Right renal cortex interstitium (tissue), 3 donors: ENCODE measurements at places on chromosomes 12 and 14. TPM values are rescaled to one million over a fixed set of nuclear protein-coding genes. Genes with fewer than 3 reads are reported as not detected.

- peak; percentile 25 for DNase-seq
These were observed 131.8 kb upstream of the MAP1LC3B2 start for GRCh38 chr12:116427200-116427930.

DNA sequence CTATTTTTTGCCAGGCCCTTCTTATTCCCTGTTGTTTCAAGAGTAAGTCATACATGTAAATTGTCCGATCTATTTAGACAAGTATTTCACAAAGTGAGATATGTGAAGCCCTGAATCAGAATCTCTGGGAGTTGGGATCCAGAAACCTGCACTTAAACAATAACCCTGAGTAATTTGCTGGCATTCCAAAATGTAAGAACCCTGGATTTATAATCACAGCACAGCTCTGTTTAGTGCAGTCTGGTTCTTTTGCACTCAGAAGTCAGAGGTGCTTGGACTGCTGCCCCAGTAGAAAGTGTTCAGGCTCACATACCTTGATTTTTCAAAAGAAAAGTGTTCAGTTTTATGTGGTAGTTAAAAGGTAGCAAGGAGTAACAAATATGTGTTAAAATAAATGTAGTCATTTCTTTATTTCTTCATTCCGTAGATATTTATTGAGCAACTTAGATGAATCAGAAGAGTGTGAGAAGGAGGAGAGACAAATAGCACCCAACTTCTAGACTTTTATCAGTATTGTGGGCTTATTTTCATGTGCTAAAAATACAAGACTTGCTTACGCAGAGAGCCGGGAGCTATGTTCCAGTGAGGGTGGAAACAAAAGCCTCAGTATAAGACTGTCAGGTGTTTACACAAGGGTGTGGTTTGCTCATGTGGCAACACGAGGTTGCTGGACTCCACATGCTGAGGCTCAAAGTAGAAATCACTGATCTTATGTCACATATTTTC is 70.1 kb downstream of the SYNE2 start:
- DNase-seq, result no peak

GRCh38 chr12:31002361-31002725 is 71.3 kb upstream of the DDX11 start:
- DNase-seq, result no peak

- no peak for DNase-seq
These were observed 29.3 kb downstream of the DHRS2 start for GRCh38 chr14:23665302-23666016.

CD69 gene
- polyA plus RNA-seq, result 1.6 TPM

- peak; percentile 80 for DNase-seq
These were observed at the start of gene SVOP for GRCh38 chr12:109020796-109021380. Gene SVOP (minus strand): TSS chr12:109021068. CDS start chr12:109020868, 200 bp downstream.

- no peak for DNase-seq
These were observed 183.8 kb downstream of the TBX5 start for GRCh38 chr12:114221957-114222630.

DNA sequence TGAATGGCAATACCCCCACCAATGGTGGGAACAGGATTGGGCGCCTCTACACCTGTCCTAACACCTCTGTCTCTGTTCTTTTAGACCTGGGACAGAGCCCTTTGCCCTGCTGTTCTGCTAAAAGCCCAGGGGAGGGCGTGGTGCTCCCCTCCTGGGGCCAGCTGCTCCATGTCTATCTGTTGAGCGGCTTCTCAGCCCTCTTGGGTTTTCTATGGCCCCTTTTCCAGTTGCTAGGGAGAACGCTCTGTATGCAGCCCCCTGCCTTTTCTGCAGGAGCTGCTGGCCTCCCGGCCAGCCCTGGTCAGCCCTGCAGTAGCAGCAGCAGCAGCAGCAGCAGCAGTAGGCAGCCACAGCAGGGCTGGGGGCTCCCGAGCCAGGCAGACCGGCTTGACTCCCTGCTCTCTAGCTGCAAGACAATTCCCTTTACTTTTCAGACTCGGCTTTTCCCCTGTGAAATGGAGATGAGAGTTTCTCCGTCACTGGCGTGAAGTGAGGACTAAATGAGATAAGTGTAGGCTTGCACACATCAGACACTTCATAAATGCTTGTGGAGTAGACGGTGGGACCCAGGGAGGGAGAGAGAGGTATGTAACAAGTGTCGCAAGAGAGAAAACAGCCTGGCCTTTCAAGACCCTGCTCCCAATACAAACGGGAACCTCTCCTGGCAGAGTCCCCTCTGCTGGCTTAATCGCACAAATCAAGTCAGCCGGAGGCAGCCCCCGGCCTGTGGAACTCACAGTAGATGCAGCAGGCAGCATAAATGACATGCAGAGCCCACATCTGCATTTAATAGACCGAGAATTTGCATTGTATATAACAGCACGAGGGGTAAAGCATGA is 1.0 kb downstream of the RTL1 start:
- DNase-seq, result no peak

GRCh38 chr12:29640589-29641345 is 143.0 kb downstream of the TMTC1 start:
- DNase-seq, result no peak

DNA sequence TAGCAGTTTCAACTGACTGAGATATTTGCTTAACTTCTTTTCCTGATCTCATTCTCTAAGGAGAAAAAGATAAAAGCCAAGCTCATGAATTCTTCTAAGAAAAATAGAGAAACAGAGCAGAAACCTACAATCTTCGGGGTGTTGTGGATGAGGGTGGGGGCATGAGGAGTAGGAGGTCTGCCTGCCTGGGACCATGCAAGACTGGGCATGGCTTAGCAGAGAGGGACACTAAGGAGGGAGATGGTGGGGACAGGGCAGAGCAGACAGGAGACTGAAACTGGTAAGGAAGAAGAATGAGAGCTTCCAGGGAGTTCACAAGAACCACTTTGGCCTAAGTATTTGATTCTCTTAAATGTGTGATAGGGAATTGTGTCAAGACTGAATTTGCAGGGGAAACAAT is 188.0 kb downstream of the CFAP54 start:
- DNase-seq, result no peak

KRT6C gene
- polyA plus RNA-seq, result not detected

DNA sequence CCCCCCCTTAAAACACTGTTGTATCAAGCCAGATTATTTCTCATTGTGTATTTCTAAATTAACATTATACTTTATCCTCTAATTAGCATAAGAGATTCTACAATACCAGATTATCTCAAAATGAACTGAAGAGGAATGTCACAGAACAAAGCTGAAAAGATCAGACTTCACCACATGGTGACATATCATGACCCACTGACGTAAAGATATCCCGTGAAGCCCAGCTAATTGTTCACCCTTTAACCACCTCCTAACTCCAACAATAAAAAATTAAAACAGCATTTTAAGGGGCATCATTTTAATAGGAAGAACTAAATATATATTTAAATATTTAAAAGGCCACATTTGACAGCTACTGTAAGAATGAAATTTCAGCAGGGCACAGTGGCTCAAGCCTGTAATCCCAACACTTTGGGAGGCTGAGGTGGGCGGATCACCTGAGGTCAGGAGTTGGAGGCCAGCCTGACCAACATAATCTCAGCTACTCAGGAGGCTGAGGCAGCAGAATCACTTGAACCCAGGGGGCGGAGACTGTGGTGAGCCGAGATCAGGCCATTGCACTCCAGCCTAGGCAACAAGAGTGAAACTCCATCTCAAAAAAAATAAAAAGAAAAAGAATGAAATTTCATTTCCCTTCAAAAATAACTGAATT is 29.0 kb downstream of the CDK17 start:
- no peak for DNase-seq

GRCh38 chr12:48008349-48008748 is 4.1 kb upstream of the COL2A1 start:
- DNase-seq, result no peak

- DNase-seq, result no peak
These were observed 18.7 kb downstream of the RCOR1 start for GRCh38 chr14:102610968-102611811.

DNA sequence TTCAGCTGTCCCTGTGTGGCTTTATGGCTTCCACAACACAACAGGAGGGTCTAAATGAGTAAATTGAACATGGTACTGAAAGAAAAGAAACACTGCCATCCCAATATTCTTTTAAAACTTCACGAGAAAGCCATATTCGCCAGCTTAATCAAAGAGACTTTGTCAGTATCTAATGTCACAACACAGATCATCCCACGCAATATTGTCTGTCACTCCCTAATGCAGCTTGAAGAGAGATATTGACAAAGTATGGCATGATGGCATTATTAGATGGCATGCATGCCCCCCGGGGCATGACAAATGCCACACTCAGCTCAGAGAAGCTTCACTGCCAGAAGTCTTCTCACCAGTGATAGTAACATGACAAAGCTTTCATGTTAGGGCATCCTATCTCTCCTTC is 197.8 kb downstream of the TTC8 start:
- no peak for DNase-seq
